ENCODE measurements at places on chromosomes 7 and 10.

GRCh38 chr10:93091960-93092359 lies 18.3 kb downstream of the CYP26A1 start:
- DNase-seq: peak; percentile 28

DNA sequence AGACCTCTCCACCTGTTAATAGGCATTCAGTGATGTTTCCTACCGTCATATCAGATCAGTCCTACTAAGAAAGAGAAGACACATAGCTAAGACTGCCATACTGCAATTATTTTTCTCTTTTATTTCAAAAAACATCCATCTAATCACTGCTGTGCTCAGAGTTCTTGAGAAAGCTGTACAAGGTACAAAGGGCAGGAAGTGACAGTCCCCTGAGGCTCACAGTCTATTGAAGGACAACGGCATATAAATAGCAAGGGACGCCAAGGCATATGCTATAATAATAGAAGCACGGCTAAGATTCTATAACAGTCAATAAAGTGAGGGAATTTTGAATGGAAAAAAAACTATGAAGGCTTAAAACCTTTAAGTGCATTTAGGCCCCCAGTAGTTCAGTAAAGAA lies 415.3 kb upstream of the NRP1 start:
- no peak for DNase-seq

- DNase-seq: no peak
These were observed 116.8 kb downstream of the IQUB start for GRCh38 chr7:123417580-123417979.

DNA sequence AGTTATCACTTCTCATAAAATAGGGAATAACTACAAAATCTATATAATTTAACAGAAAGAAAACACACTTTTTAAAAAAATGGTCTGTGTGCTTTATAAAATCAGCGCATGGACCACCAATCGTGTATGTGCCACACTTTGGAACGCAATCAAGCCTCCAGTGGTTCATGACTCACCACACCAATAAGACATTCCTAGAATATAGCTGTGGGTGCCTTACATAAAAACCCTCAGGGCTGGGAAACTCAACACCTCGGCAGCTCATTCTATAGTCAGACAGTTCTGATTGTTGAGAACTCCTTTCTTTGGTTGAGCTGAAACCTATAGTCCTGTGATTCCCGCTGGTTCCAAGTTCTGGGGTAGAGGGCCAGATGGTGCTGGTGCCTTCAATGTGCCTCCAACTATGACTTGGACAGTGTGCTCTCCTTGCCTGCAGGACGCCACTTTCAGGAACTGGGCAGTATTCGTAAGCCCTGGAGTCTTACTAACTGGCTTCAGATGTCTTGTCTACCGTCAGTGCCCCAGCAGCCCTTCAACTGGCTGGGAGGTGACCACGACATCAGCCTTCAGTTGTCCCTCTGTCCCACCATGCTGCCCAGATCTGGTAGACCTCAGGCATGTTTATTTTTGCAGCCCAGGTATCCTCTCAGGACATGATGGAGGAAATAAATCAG lies 135.7 kb upstream of the GDF10 start:
- DNase-seq: peak; percentile 43

GRCh38 chr7:44143646-44144250 lies 2.6 kb upstream of the MYL7 start:
- no peak for DNase-seq

Measured in suppressor macrophage (primary cell).